GOT3 (cell line): ENCODE measurements at places on chromosomes 5 and 9.

DNA sequence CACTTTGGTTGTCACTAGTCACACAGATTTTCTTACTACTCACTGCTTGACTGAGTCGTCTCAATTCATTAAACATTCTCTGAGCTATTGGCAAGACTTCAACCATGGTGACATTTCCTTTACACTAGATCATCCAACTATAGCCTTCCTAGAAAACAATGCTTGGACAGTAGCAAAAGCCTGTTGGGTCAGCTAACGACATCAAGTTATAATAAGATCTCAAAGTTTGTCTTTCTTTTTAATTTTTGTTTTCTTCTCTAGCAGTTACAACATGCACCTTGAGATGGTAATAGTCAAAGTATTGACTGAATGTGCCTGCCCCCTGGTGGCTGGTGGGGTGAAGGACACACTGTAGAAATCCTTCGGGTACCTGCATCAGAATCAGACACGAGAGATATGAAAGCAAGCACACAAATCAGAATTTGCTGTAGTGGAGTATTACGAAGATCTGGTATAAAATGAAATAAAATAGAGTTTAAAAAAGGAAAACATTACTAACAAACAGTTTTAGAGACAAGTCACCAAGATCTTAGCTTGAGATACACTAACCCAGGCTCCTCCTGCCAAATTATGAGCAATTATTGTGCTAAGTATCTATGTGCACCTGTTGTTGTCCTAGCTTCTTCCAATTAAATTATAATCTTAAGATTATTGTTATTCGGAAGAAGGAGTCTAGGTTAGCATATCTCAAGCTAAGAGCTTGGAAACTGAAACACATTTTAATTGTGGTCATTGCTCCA is 81.2 kb downstream of the ARL15 start:
- no peak for DNase-seq

DNA sequence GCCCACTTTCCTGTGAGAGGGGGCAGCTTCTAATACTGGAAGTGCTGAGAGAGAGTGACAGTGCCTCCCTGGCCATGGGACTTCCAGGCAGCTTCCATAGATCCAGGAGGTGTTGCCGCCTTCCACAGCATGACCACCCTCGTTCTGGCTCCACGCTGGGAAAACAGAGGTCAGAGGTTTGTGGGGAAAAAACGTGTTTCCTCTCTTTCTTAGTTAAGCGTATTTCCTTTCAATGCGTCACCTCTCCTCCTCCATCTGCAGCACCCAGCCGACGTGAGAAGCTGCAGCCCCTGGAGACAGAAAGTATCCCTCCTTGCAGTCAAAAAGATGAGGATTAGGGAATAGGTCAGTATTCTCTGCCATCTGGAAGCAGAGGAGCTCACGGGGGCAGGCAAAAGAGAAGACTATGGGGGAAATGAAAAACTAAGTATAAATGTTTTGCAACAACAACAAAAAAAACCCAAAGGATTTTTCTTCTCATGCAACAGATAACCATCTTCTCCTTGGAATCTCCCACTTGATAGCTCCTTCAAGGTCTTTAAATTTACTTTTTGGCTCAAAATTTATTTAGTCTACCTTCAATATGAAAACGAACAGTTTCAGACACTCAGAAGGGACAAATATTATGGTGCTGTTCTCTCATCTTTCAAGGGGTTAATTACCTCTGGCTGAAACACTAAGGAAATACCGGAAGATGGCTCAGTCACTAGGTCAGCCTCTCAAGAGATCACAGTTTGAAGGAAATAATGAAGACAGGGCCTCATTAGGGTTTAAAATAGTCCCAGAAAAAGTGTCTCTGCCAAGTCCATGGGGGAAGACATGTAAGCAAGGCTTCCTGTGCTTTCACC is 38.0 kb downstream of the MTMR12 start:
- DNase-seq = no peak

DNA sequence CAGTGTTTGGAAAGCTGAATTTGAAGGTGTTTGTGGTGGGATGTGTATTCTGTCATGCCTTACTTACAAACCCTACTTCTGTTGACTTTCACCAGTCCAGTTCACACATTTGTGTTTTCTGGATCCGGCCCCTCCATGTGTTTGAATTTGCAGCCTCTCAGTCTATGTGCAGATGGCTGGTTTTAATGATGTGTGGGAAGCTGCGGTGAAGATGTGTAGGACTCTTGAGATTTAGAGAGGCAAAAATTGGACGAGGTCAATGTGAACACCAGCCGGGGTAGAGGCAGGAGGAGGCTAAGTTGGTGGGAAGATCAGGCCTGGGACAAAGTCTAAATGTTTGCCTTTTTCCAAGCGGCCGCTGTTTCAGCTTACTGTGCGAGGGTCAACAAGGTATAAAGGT is 115.4 kb upstream of the KLF9 start:
- no peak for DNase-seq

DNA sequence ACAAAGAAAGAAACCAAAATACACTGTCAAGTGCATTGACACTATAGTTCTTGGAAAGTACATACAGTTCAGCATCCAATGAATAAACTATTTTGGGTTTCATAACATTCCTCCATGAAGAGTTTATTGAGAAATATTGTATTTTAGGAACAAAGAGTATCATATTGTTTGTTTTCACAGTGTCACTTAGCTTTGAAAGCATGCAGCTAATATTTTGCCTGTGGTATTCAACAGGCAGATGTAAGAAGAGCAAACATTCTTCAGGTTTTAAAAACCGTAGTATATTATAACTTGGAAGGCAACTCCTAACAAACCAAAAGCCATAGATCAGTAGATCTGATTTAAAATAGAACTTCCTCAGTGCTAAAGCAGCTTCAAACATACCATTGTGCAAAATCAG is 4.5 kb downstream of the PRELID2 start:
- no peak for DNase-seq

- DNase-seq = no peak
Measured at GRCh38 chr9:104872656-104873488, 55.1 kb downstream of the ABCA1 start.
